GM04503 (cell line): ENCODE measurements at places on chromosomes 4 and X.

DNA sequence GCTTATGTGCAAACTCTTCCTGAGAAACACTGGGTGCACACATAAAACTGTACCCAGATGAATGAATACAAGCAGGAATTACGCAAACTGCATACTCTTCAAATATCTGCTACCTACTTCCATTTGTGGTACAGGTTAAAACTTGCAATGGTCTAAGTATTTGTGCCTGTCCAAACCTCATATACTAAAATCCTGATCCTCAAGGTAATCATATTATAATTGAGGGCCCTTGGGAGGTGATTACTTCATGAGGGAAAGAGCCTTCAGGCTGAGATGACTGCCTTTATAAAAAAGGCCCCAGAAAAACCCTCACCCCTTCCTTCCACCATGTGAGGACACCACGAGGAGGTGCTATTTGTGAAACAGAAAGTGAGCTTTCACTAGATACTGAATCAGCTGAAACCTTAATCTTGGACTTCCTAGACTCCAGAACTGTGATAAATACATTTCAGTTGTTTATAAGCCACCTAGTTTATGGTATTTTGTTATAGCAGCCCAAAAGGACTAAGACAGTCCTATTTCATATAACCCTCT lies 1977.2 kb downstream of the PCDH7 start:
- no peak for DNase-seq

- DNase-seq: no peak
Observed at GRCh38 chr4:120331486-120332370, 265.1 kb upstream of the MAD2L1 start.

DNA sequence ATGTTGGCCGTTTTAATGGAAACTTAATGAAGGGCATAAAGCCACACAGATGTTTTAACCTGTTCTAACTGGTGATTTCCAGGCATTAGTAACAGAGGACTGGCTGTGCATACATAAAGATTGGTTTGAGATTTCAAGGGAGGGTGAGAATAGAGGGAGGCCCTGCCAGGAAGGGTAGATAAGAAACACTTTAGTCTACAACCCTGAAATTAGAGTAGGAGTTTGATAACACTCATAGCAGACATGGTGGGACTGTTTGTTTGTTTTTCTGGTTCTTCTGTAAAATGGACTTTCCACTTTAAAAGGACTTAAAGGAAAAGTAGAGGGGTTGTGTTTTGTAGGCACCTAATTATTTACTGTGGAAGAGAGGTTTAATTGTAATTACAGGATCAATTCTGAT lies 16.2 kb downstream of the SLC4A4 start:
- DNase-seq: no peak

- DNase-seq: no peak
Observed at GRCh38 chr4:20252656-20253282, 1.1 kb downstream of the SLIT2 start.

- no peak for DNase-seq
Observed at GRCh38 chrX:155745792-155746191, 133.0 kb upstream of the TMLHE start.
